ENCODE measurements at places on chromosomes 1 and 21.

DNA sequence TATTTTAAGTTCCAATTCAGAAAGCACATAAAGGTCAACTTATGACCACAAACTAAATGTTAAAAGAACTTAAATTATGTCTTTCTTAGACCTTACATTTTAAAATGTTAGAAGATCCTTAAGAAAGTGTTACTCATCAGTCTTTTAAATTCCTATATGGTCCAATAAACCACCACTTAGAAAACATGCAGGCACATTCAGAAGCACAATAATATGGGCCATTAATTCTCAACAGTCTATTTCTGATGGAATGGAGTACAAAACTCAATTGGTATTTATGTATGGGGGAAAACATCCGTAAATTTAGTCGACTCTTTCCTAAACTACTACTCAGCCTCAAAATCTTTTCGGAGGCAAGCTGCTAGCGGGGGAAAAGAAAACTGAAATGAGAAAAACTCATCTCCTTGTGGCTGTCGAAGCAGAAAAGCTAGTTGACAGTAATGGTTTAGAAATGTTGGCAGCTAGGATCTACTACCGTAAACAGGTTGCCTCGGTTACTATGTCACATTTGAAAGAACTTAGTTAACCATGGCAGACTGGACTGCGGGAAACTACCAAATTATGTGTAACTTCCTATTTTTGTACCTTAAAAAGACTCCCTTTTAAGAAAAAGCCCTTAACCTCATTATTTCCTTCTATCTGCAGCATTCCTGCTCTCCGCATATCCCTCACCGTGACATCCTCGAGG lies 1.0 kb downstream of the TRMT1L start:
- DNase-seq, result no peak

DNA sequence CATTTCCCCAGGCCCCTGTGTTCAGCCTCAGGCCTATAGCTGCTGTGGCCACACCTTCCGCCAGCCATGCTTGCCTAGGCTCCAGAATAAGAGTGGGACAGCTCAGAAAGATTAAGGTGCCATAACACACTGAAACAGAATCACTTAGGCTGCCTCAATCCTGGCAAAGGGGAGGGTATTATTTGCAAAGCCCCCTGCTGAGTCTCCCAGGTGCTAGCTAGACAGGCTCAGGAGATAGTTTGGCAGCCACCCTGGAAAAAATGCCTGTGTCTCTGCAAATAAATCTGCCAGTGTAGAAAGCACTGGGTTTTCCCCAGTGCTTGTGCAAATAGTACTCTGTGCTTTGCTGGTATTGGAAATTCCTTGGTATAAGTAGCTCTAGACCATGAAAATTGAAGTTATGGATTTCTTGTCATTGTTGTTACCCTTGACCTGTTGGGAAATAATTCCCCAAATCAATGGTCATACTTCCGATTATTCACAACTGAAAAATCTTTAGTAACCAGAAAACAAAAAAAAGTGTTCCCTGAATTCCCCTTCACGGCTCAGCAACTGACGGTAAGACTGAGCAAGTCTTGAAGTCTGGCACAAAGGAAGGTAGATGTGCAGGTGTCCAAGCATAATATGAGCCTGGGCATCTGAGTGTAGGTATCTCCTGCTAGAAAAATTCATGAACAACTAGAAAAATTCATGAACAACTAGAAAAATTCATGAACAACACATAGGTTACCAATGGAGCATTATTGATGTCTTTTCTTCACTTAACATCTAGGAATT lies 56.9 kb downstream of the PROX1 start:
- DNase-seq, result no peak

DNA sequence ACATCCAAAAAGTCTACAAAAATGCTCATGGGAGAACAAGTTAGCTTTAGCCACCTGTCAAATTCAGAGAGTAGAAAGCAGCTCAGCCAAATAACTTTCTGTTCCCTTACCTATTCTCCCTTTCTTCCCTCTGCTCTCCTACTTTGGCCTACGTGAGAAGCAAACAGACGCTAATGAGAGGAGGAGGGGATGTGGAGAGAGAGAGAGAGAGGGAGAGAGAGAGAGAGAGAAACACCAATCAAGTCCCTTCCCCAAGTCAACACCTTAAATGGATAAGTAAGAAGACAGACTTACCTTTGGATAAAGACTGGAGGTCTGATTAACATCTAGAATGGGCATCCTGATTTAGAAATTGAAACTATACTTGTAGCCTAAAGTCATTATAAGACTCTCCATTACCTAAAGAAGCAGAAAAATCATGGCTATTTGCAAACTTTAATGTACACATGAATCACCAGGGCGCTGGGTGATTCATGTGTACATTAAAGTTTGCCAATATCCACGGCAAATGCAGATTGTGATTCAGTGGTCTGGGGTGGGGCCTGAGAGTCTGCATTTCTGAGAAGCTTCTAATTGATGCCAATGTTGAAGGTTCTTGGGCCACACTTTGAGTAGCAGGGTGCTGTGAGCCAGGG lies 13.1 kb upstream of the DUSP12 start:
- no peak for DNase-seq

DNA sequence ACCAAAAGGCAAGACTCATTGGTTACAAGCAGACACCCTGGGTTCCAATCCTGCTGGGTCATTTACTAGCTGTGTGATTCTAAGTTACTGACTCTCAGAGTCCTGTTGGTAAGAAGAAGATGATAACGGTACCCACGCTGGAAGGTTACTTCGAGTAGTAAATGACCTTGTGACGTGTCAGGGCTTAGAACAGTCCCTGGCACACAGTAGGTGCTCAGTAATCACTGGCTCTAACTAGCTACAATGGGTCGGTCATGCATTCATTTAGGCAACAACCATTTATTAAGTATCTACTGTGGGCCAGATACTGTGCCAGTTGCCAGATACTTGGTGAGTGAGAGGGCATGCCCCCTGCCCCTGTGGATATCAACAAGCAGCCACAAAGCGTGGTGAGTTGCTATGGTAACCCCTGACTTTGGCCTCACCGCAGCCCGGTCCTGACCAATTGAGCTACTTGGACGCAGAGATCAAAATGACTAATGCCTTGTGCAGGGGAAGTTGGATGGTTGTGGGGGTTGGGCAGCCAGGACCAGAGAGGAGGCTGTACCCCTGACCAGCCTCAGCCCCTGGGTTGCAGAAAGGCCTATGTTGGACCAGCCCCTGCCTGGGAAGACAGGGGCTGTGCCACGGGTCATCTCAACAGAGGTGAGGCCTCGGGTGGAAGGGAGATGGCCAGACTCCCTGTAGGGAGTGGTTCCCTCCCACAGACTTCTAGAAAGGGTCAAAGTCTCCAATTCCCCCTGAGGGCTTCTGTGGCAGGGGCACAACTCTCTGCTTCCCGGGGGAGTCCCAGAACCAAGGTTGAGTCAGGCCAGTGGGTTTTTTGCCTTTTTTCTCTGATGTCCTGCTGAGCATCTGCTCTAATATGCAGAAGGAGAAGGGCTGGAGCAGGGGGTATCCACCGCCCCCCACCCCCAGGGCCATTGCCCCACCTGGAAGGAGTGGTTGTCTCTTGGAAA lies 16.0 kb downstream of the DHRS3 start:
- peak; percentile 95 for DNase-seq

DNA sequence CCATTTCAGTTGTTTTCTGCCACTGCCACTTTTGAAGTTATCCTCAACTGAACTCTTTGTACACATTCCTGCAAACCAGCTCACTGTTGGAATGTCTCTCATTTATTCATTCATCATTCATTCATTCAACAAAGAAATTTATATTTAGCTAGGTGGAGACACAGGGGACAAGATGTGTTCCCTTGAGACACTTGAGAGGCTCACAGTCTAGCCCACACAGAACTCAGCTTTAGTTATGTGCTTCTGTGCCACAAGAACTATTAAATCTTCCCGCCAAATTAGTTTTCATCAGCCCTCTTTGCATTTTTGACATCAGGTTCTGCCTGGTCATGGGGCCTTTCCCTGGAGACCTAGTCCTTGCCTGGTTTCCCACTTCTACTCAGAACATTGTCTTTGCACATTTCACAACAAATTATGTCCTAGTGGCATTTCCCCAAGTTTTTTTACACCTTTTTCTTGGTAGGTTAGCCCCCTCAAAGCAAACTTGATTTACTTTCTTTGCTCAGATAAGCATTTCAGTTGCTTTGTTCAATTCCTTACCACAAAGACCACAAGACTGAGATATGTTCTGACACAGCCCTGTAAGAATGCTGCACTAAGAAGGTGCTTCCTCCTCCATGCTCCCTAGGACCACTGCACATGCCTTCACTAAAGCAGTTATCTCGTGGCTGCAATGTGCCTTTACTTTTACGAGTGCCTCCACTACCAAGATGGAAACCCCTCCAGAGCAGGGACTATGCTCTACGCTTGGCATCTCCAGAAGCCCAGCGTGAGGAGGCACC lies 31.0 kb downstream of the ILDR2 start:
- DNase-seq, result no peak

DNA sequence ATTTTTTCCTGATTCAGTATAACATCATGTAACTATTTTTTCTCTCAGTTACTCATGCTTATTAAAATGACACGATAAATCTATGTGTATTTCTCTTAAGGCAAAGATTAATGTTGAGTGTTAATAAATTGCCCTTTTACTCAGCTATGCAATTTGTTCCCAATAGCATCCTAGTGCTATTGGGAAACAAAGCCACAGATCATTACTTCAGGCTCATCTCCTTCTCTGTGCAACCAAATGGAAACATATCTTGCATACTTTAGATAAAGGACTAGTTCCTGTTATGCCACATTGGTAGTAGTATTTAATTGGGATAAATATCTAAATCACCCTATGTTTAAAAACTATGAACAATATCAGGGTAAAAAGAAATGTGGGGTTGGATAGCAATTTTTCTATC lies 106.2 kb downstream of the PLPPR4 start:
- no peak for DNase-seq

GRCh38 chr21:14826630-14827029 lies 238.2 kb downstream of the NRIP1 start:
- no peak for DNase-seq

DNA sequence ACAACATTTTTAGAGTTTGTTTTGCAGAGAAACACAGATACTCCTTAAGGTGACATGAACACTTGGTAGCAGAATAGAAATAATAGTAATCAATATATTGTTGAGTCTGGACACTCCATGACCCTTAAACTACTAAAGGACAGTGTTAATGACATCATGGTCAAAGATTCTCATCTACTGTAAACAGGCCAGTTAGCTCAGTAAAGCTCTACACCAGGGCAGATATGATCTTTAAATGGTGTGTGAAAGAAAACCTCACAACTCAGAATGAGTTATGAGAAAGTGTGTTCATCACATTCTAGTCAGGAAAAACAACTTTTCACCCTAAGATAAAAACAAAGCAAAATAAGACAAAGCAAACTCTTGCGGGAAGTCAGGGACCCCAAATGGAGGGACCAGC lies 58.1 kb upstream of the ADAMTS5 start:
- DNase-seq, result no peak

- DNase-seq, result no peak
Measured at GRCh38 chr1:230517786-230518185, 91.7 kb upstream of the PGBD5 start.

DNA sequence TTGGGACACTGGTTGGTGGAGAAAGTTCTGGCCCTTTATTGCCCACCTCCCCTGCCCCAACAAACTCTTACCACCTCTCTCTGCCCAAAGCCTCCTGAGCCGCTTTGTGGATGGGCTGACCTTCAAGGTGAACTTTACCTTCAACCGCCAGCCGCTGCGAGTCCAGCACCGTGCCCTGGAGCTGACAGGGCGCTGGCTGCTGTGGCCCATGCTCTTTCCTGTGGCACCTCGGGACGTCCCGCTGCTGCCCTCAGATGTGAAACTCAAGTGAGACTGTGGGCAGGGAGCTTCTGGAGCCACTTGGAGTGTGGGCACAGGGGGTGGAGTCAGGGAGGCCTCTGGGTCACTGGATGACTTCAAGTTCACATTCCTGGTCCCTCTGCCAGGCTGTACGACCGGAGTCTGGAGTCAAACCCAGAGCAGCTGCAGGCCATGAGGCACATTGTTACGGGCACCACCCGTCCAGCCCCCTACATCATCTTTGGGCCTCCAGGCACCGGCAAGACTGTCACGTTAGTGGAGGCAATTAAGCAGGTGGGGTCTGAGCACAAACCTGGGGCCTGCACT lies 12.5 kb downstream of the RHOC start:
- DNase-seq, result no peak

GRCh38 chr1:171793636-171794035 lies 12.2 kb downstream of the METTL13 start:
- DNase-seq, result no peak

DNA sequence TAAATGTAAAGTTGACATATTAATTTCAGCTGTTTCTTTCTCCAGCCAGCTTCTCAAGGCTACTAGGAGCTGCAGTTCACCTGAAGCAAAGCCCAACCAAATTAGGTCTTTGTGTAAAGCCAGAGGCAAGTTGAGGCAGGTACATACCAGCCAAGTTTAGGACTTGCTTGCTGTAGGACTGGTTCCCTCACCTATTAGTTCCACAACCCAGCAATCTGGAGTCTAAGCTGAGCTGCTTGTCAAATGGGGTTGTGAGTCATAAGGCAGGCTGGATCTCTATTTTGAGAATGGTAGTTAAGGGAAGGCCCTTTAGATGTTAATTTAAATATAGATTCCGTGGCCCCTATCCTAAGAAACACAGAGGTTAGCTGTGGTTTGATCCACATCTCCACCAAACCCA lies 7.6 kb upstream of the FLG2 start:
- no peak for DNase-seq

DNA sequence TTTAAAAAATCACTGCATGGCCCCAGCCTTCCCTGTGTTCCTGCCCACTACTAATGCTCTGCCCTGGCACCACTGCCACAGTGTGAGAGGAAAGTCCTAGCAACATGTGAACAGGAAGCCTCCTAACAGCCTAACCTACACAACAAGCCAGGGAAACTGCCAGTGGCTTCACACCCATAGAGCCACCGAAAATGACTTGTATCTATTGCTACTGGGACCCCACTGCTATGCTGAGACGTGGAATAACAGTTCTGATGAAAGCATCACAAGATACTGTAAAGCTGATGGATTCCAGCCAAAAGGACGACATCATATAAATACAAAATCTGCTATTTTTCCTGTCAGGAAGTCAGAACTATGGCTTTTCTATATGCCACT lies 74.9 kb downstream of the JAK1 start:
- DNase-seq, result no peak

GRCh38 chr1:58982259-58982998 lies 198.6 kb upstream of the JUN start:
- no peak for DNase-seq

GRCh38 chr1:44294588-44295007 lies 60.5 kb downstream of the ERI3 start:
- no peak for DNase-seq

GRCh38 chr1:2228694-2229036 lies 546 bp downstream of the SKI start:
- no peak for DNase-seq

- peak; percentile 22 for DNase-seq
Measured at GRCh38 chr1:65281846-65282245, 27.5 kb upstream of the DNAJC6 start.

DNA sequence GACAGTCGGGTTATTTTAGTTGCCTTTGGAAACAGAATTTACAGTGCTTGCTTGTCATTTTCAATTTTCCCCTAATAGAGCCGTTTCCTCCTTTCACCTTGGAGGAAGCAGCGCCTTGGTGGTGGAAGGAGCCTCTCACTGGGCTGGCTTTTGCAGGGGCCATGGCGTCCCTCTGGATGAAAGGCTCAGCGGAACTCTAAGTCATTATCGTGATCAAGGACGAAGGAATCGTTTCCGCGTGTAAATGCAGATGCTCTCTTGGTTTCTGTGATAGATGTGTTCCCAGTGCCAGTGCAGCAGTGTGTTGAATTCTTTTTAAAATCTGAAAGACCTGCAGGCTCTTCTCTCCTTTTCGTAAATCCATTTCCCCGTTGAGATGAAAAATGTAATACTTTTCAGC lies 126.2 kb upstream of the LMO4 start:
- no peak for DNase-seq
